ENCODE measurements at places on chromosomes 12 and 14.

- DNase-seq: no peak
Measured at GRCh38 chr14:72634691-72635616, 258.9 kb downstream of the DPF3 start.

GRCh38 chr12:115763982-115764621, 513.4 kb downstream of the MED13L start:
- DNase-seq: no peak

DNA sequence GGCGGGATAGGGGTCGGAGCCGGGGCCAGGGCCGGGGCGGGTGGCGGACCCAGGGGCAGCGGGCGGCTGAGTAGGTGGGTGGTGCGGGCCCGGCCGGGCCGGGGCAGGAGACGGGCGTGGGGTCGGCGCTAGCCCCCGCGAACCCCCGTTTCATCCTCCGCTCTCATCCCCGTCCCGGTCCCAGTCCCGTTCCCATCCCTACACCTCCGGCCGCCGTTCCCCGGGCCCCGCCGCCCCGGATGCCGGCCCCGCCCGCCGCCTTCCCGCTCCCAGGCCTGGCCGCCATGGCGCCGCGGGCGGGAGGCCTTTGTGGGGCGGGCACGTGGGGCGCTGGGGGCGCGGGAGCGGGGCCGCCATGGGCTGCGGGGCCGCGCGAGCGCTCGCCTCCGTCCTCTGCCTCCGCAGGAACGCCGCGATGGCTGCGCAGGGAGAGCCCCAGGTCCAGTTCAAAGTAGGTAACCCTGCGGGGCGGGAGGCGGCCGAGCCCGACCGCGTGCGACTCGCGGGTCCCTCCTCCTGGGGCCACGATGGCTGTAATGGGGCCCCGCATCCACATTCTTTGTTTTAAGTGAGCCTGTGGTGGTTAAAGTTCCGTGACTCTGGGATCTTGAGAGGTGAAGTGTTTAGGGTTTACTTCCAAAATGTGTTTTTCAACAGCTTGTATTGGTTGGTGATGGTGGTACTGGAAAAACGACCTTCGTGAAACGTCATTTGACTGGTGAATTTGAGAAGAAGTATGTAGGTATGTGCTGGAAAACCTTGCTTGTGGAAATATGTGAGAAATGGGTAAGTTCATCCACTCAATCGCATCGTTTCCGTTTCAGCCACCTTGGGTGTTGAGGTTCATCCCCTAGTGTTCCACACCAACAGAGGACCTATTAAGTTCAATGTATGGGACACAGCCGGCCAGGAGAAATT, 572 bp downstream of the RAN start:
- DNase-seq: no peak

DNA sequence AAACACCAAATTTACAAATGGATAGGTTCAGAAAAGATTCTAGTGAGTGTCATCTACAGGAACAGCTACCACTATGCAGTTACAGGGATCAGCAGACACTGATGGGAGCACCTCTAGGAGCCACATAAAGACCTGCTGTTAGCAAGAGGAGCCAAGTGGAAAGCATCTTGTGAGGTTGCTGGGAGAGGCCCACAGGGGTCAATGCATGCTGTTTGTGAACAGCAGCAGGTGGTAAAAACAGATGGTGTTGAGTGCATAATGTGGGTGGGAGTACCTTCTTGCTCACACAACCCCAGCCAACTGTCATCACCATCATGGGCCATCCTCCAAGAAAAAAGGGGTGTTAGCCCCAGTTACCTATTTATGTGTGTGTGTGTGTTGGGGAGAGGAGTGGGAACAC, 215.2 kb upstream of the SSTR1 start:
- peak; percentile 94 for DNase-seq

- no peak for DNase-seq
Measured at GRCh38 chr14:89137526-89138163, 279.4 kb downstream of the FOXN3 start.

GRCh38 chr14:104082807-104083206, 2.7 kb upstream of the ASPG start:
- DNase-seq: no peak

DNA sequence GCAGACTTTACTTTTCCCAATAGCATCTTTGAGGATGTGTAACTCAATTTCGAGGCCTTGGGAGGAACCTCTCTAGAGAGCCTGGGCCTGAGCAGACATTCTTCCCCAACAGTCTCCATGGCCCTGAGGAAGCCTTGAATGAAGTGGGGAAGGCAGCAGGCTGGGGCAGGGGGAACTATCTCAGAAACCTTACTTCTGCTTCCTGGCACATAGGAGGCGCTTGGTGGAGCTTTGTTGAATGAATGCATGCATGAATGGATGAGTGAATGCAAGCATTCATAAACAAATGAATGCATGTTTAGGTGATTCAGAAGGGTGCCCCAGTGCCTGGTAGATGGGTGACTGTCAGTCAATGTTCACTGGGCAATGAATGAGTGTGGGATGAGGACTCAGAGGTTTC, 58.3 kb downstream of the GALNT16 start:
- DNase-seq: no peak

DNA sequence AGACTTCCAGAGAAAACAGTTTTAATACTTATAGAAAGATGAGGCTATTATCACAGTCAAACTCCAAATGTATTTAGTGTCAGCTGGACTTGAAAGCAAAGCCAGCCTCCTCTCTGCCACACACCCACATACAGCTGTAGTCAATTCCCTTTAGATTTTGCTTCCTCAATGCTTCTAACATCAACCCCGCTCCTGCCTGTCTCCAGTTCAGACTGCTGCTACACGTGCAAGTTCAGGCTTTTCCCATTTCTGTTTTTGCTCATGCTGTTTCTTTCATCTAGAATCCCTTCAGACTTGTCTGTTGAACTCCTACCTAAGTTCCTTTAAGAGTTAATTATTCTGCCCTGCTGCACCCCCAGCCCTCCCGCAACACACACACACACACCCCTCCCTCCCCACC, 380.0 kb downstream of the KCNH5 start:
- no peak for DNase-seq

DNA sequence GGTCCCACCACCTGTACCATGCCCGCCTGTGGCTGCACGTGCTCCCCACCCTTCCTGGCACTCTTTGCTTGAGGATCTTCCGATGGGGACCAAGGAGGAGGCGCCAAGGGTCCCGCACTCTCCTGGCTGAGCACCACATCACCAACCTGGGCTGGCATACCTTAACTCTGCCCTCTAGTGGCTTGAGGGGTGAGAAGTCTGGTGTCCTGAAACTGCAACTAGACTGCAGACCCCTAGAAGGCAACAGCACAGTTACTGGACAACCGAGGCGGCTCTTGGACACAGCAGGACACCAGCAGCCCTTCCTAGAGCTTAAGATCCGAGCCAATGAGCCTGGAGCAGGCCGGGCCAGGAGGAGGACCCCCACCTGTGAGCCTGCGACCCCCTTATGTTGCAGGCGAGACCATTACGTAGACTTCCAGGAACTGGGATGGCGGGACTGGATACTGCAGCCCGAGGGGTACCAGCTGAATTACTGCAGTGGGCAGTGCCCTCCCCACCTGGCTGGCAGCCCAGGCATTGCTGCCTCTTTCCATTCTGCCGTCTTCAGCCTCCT, 1.1 kb downstream of the INHBE start:
- no peak for DNase-seq

DNA sequence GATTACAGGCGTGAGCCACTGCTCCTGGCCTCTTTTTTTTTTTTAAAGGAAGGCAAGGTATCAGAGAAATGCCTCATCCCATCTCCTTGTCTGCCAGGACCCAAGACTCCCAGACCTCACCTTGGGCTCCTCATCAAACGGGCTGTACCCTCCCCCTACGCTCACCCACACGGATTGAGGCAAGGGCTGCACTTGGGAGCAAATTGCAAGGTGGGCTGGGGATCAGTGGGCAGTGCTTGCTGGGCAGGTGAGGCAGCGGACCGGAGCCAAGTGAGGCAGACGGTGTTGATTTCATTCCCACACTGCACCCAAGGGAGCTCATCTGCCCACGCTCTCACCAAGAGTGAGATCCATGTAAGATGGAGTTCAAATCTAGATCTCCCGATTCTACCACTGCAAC, 41.0 kb upstream of the DICER1 start:
- DNase-seq: no peak

DNA sequence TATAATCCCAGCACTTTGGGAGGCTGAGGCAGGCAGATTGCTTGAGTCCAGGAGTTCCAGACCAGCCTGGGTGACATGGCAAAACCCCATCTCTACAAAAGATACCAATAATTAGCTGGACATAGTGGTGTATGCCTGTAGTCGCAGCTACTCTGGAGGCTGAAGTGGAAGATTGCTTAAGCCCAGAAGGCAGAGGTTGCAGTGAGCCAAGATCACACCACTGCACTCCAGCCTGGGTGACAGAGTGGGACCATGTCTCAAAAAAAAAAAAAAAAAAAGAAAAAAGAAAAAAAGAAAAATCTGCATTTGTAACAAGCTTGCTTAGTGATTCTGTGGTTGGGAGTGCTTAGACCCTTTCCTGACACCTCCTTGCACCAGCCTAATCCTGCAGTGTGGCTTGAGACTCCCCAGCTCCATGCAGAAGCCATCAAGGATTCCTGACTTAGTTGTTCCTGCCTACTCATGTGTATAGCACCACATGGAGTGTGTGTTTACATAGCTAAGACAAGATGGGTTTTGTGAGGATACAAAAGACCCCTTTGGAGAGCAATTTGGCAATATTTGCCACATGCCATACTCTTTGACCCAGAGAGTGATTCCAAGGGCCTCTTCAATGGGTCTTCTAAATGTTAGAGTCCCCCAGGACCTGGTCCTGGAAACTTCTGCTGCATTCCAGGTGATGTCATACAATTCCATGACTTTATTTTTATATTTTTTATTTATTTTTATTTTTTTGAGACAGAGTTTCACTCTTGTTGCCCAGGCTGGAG, 5.1 kb upstream of the TMED10 start:
- DNase-seq: no peak

DNA sequence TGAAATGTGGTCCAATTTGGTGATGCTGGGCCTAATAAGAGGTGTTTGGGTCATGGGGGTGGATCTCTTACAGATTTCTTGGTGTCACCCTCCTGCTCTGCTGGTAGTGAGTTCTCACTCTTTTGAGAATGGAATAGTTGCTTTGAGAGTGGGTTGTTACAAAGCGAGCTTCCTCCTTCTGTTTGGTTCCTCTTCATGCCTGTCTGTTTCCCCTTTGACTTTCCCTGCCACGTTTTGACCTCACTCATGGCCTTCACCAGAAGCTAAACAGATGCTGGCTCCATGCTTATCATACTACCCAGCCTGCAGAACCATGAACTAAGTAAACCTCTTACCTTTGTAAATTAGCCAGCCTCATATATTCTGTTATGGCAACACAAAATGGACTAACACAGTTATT, 57.7 kb upstream of the LDHB start:
- DNase-seq: no peak

DNA sequence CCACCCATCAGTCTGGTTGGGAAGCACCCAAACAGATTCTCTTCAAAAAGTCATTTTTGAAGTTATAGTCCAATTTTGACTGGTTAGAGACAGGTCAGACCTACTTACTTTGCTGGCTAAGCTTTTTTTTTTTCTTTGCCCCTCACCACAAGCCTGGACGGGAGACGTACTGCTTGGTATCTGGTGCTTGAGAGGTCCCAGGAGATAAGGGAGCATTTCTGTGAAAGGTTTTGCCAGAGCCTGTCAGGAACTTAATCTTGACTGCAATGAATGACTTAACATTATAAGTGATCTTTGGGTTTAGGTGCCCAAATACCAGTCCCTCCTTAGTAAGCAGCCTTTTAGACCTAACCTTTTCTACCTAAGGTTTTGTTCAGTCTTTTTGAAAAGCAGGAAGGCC, 6.3 kb downstream of the MTHFD1 start:
- DNase-seq: no peak

DNA sequence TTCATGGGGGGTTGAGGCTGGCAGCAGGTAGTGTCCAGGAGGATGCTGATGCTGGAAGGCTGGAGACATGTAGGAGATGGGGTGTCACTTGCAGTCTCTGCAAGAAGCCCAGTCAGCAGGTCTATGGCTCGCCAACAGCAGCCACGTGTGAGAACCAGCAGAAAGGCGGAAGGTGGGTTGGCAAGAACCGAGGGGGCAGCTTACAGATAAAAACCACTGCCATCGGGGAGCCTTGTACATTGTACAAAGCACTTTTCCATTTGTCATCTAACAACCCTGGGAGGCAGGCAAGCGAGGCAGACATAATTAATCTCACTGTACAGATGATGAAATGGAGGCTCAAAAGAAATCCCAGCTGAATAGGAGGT, 167.2 kb downstream of the KCNA5 start:
- DNase-seq: no peak

DNA sequence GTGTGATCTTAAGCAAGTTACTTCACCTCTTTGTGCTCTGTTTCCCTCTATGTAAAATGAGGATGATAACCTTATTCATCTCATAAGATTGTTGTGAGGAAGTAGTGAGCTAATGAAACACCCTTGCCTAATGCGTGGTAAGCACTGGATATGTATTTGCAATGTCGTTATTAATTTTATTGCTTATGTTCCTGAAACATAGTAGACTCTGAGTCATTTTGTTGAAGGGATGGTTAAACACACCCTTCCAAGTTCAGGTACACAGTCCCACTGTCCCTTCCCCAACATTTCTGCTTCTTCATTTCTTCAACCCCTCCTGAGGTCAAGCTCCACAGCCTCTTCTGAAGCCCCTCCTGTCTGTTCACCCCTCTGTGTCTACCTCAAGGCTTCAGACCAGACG, 40.2 kb upstream of the FAM222A start:
- DNase-seq: no peak

DNA sequence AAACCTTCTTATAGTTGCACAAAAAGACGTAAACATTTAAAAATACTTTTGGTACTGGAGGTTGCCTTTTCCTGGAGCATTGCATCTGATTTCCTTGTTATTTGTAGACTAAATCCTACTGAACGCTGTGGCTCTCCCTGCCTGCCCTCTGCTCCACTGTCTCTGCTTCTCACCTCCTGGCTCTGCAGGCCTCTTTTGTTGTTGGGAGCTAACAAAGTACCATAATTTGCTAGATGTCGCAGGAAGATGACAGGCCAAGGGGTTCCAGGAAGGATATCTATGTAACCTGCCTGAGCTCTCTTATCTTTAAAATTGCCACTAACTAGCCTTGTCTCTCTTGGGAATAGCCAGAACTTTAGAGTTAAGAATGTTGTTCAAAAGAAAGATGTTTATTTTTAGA, 21.4 kb downstream of the SYNE2 start:
- no peak for DNase-seq

GRCh38 chr12:96241431-96241830, 47.3 kb downstream of the ELK3 start:
- DNase-seq: no peak

GRCh38 chr12:103556890-103557627, 30.0 kb upstream of the STAB2 start:
- DNase-seq: no peak

- no peak for DNase-seq
Measured at GRCh38 chr12:4685317-4685716, 34.9 kb upstream of the GALNT8 start.

GRCh38 chr12:103456006-103456405, 39.8 kb downstream of the C12orf42 start:
- no peak for DNase-seq
